Thyroid gland (tissue), 4 donors: ENCODE measurements at places on chromosomes 7 and 10. TPM values are rescaled to one million over a fixed set of nuclear protein-coding genes. Genes with fewer than 3 reads are reported as not detected.

The NOLC1 gene
- total RNA-seq: 64.7 TPM

The MYPN gene
- total RNA-seq: not detected

The SKIDA1 gene
- total RNA-seq: 3.1 TPM

The ASB10 gene
- not detected for total RNA-seq

The DGKB gene
- total RNA-seq: 0.49 TPM

The ABCB1 gene
- 5.5 TPM for total RNA-seq

The FASTK gene
- total RNA-seq: 74.1 TPM

The NRP1 gene
- total RNA-seq: 123 TPM

The MRLN gene
- not detected for total RNA-seq

The OPN1SW gene
- not detected for total RNA-seq

The IKZF1 gene
- 10.5 TPM for total RNA-seq

The TMEM196 gene
- total RNA-seq: not detected

The ELOVL3 gene
- total RNA-seq: not detected

The GDF10 gene
- 9.6 TPM for total RNA-seq

The ZNF804B gene
- total RNA-seq: 18.3 TPM

The GBX1 gene
- not detected for total RNA-seq

The ERCC6 gene
- 27.9 TPM for total RNA-seq

The CYP2C9 gene
- not detected for total RNA-seq

The FAM53B gene
- total RNA-seq: 37.6 TPM

The NODAL gene
- total RNA-seq: not detected

The PRKCQ gene
- 36.9 TPM for total RNA-seq

The FAM13C gene
- 11.3 TPM for total RNA-seq

The MMD2 gene
- total RNA-seq: 0.13 TPM

The ECHDC3 gene
- total RNA-seq: 71.3 TPM

The PRDX3 gene
- total RNA-seq: 299 TPM

The CDC14C gene
- not detected for total RNA-seq

The AKR1C8 gene
- total RNA-seq: not detected

The CPED1 gene
- total RNA-seq: 7.4 TPM

The SEC23IP gene
- total RNA-seq: 16.0 TPM

The PFKFB3 gene
- 8.6 TPM for total RNA-seq

The WNT2 gene
- total RNA-seq: not detected

The SERPINE1 gene
- total RNA-seq: 9.7 TPM

The TWIST1 gene
- total RNA-seq: 5.2 TPM

The PAOX gene
- total RNA-seq: 11.0 TPM

The SOSTDC1 gene
- not detected for total RNA-seq

The IL2RA gene
- 1.7 TPM for total RNA-seq

The NKX1-2 gene
- not detected for total RNA-seq

The TMEM243 gene
- total RNA-seq: 133 TPM

The KCP gene
- total RNA-seq: 0.27 TPM

The SLC35G1 gene
- 7.9 TPM for total RNA-seq

The CHN2 gene
- total RNA-seq: 39.2 TPM

The VSIR gene
- total RNA-seq: 22.0 TPM

The CUZD1 gene
- total RNA-seq: 0.81 TPM

The HTR7 gene
- not detected for total RNA-seq

The C10orf105 gene
- not detected for total RNA-seq

The PTPN20 gene
- total RNA-seq: 1.7 TPM

The IL6 gene
- total RNA-seq: 0.78 TPM

The HOXA13 gene
- total RNA-seq: not detected

The AKR1C4 gene
- not detected for total RNA-seq

The OR9A2 gene
- total RNA-seq: not detected

The TUBB8 gene
- 2.0 TPM for total RNA-seq

The CFAP69 gene
- total RNA-seq: 31.6 TPM

The FOXI2 gene
- total RNA-seq: not detected

The ERLIN1 gene
- total RNA-seq: 23.5 TPM

The HOXA4 gene
- total RNA-seq: 1.2 TPM

The AGAP9 gene
- 14.5 TPM for total RNA-seq

The TMEM273 gene
- 15.0 TPM for total RNA-seq

The CACNB2 gene
- 13.9 TPM for total RNA-seq
